ENCODE measurements at places on chromosomes 13 and 19. TPM values are rescaled to one million over a fixed set of nuclear protein-coding genes. Genes with fewer than 3 reads are reported as not detected.

GRCh38 chr13:38766799-38767198 is 79.9 kb downstream of the FREM2 start:
- DNase-seq: no peak

GRCh38 chr19:41999071-41999877 is 5.2 kb upstream of the ATP1A3 start:
- DNase-seq: no peak

DNA sequence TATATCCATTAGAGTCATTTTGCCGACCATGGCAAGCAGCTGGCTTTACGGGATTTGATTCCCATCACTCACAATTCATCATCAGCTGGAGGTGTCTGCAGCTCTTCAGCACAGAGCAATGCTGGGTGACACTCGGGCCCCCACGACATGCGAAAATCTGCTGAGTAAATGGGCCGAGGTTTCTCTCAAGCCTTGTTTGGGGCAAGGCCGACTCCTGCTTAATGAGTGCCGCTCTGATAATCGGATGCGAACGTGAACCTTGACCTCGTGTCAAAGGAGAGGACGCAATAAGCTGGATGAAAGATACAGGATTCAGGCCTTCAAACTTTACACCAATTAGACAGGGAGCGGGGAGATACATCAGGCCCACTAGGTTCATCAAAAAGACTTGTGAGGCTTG is 65.2 kb downstream of the GGACT start:
- DNase-seq: no peak

SULT2B1 gene
- 14.4 TPM for total RNA-seq
